ENCODE measurements at places on chromosomes 6 and 20.

DNA sequence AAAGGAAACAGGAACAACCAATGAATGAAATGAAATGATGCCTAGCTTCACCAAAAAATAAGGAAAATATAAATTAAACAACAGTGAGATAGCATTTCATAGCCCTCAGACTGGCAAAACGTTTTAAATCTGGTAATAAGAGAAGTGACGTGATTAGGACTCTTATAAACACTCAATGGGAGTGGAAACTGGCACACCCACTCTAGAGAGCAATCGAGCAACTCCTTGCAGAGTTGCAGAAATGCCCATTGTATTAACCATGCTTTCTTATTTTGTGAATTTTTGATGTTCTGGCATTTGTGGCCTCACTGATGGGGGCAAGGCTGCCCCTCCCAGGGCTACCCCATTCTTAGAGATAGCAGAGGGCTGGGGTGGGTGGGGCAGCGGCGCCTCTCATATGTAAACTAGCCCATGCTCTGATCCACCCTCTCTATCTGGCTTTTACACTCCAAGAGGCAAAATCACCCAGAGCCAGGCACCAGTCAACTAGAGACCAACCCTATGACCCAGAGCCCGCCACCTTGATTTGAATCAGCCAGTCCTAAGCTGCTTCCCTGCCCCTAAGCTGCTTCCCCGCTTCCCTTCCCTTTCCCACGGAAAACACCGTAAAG, 6.4 kb upstream of the PNPLA1 start:
- H3K36me3 ChIP-seq: no peaks in the 10 kb centered on the region
- no peak overlapping the region for H3K27ac ChIP-seq
- no peak overlapping the region for H3K4me3 ChIP-seq
- DNase-seq: no peak
- H3K27me3 ChIP-seq: no peaks in the 10 kb centered on the region
- H3K4me1 ChIP-seq: no peaks in the 10 kb centered on the region

DNA sequence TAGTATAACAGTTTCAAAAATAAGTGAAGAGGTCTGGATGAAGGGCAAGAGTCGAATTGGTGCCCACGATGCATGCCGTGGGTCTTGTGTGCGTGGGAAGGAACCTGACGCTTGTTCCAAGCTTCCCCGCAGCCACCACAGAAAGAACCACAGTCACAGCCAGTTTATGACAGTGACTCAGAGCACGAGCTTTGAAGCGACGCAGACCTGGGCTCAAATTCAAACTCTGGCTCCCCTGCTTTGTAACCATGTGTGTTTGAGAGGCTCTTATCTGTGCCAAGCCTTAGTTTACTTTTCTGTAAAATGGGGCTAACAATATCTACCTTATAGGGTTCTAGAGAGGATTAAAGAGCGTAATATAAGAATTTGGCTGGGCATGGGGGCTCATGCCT, 65.5 kb downstream of the SYNJ2 start:
- H3K36me3 ChIP-seq: no peaks in the 10 kb centered on the region
- no peaks in the 10 kb centered on the region for H3K27me3 ChIP-seq
- DNase-seq: no peak
- no peaks in the 10 kb centered on the region for H3K4me1 ChIP-seq
- H3K4me3 ChIP-seq: no peak overlapping the region

- H3K36me3 ChIP-seq: no peaks in the 10 kb centered on the region
- H3K4me1 ChIP-seq: peaks cover 7% of the 10 kb centered on the region
- no peak overlapping the region for H3K27ac ChIP-seq
- H3K27me3 ChIP-seq: no peaks in the 10 kb centered on the region
- DNase-seq: no peak
These were observed 133.5 kb upstream of the TMEM170B start for GRCh38 chr6:11404081-11404480.

DNA sequence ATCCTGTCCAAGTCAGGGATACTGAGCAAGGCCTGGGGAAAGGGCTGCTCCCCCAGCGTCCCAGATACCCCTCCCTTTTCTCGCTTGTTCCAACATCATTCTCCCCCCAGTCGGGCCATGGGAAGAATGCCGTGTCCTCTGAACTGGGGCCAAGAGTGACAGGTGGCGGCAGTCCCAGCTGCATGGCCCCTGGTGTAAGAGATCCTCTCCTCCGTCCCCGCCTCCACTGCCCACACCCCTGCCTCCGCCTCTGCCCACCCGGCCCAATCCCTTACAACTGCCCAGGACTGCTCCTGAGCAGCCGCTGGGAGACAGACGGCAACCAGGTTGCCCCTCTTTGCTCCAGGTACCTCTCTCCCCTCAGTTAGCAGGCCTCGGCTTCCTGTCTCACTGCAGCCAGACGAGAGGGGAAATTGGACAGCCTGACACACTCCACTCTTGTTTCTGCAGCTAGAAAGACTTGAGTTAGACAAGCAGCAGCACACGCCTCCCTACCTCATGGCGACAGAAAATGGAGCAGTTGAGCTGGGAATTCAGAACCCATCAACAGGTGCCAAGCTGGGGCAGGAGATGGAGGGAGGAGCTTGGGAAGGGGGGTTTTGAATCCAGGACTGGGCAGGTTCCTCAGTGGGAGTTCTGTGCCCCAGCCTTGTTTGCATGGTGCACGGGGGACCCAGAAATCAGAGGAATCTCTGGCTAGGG, at the start of gene MYLK2:
TSS of gene MYLK2 (plus strand) at position 274 of the 702 bp plus-strand sequence. CDS start at position 499, 225 bp downstream.
- no peaks in the 10 kb centered on the region for H3K36me3 ChIP-seq
- H3K4me1 ChIP-seq: peaks cover 13% of the 10 kb centered on the region
- H3K27me3 ChIP-seq: no peaks in the 10 kb centered on the region
- no peak within 1 kb of the TSS for H3K27ac ChIP-seq
- peak; percentile 37 for DNase-seq

DNA sequence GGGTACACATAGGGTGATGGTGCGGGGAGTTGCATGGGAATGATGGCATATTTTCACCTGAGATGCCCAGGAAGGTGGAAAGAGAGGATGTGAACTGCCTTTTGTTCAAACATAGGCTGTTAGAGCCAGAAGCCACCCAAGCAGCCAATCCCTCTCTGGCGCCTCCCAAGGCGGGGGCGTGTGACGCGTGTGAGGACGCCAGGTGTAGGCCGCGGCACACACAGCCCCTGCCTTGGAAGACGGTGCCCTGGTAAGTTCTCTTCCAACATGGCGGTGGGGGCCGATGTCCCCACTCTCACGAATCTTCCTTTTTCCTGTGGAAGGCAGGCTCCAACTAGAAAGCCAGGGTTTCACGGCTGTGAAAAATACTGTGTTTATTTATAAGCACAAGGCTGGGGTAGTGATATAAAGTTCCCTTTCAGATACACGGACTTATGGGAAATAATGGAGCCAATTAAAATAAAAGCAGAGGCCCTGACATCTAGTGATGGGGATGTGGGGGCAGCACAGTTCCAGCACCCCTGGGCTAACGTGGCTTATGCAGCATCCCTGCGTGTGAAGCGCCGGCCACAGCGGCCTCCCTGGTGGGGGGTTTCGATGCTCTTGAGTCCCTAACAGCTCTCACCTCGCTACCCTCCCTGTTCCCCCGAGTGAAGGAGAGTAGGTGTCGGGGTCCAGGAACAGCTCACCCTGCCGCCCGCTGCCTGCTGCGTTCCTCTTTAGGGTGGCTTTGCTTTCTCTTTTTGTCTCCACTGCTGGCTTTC, 28.3 kb downstream of the CDH4 start:
- H3K4me1 ChIP-seq: no peaks in the 10 kb centered on the region
- peak; percentile 22 for DNase-seq
- H3K27me3 ChIP-seq: no peaks in the 10 kb centered on the region
- no peaks in the 10 kb centered on the region for H3K36me3 ChIP-seq

DNA sequence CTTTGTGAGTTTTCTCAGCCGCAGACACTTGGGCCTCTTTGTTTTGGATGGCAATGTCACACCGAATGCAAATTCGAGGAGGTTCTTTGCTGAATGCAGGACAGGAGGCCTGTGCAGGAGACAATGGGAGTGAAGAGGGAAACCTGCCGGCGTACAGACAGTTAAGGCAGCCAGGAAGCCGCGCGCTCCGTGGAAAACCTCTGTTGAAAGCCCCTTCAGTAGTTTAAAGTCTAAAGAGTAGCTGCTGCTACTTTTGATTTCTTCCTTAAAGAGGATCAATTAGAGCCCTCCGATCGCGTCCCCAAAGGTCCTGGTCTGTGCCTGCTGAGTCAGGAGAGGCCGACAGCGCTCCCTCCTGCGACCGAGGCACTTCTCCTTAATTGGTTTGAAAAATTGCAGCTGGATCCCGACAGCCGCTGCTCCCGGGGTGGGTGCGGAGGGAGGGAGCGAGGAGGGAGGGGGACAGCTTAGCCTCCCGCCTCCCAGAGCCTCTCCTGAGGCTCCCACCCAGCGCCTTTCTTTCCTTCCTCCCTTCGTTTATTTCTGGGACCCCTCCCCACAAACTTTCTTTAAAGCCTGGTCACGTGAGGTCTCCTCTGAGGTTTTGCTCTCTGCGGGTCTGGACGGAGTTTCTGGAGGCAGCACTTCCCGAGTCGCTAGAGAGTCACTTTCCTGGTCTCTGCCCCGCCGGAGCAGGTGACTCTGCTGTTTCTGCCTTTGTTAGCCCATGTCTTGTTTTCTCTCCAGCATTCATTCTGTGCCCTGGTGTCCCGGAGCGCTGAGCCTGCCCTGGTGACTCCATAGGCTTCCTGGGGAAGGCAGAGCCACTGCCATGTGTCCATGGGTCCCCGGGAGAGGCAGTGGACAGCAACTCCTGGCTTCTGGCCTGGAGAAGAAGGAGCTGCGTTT, 22.3 kb upstream of the RPP40 start:
- no peaks in the 10 kb centered on the region for H3K27me3 ChIP-seq
- peaks cover 7% of the 10 kb centered on the region for H3K4me1 ChIP-seq
- H3K27ac ChIP-seq: peak overlapping the region; percentile 87
- H3K4me3 ChIP-seq: peak overlapping the region; percentile 75
- H3K36me3 ChIP-seq: no peaks in the 10 kb centered on the region

- no peak overlapping the region for H3K27ac ChIP-seq
- H3K4me1 ChIP-seq: peaks cover 35% of the 10 kb centered on the region
- H3K4me3 ChIP-seq: no peak overlapping the region
These were observed 8.9 kb downstream of the TGIF2 start for GRCh38 chr20:36582322-36582721.

- no peaks in the 10 kb centered on the region for H3K36me3 ChIP-seq
- H3K27me3 ChIP-seq: no peaks in the 10 kb centered on the region
- peak; percentile 19 for DNase-seq
- peak within 1 kb of the TSS; percentile 71 for H3K27ac ChIP-seq
- H3K4me3 ChIP-seq: peak within 1 kb of the TSS; percentile 87
- H3K4me1 ChIP-seq: peaks cover 17% of the 10 kb centered on the region
These were observed at the start of gene TPMT for GRCh38 chr6:18154507-18155149. TPMT (minus strand) TSS chr6:18155077; CDS start chr6:18149127, 5,950 bp downstream.
